ENCODE measurements at places on chromosomes 3 and 15. TPM values are rescaled to one million over a fixed set of nuclear protein-coding genes. Genes with fewer than 3 reads are reported as not detected.

- DNase-seq = no peak
These were observed 160.4 kb downstream of the RAB11A start for GRCh38 chr15:66029650-66030049.

DNA sequence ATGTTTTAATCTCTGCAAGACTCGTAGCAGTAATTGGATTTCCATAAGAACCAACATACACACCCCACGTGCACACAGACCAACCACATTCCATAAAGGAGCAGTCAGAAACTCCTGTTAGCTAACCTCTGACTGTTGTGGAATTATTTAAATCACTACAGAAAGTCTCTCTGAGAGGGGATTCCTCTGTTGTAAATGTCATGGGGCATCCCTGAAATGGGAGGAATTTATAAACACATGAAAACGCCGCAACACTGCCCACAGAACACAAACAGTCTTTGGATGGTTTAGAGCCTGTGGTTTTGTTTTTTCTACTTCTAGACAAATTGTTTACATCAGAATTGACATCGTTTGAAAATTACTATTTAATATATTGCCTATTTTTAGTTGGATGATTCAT, 740.1 kb upstream of the GRM7 start:
- DNase-seq = no peak

DNA sequence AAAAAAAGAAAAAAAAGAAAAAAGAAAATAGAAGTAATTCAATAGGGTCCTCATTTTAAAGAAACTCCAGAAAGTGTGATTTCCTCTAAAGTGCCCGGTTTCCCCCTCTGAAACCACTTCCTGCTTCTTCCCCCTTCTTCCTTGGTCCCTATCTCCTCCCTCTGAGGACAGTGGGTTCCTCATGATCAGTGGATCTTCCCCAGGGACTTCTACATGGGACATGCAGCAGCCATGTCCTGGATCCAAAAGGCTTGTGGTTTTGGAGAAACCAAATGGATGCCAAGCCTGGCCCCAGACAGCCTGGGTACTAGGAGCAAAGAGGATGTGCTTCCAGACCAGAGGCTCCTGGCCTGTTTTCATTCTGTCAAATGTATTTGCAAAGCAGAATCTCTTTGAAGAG, 26.6 kb upstream of the SMAD6 start:
- DNase-seq = no peak

DNA sequence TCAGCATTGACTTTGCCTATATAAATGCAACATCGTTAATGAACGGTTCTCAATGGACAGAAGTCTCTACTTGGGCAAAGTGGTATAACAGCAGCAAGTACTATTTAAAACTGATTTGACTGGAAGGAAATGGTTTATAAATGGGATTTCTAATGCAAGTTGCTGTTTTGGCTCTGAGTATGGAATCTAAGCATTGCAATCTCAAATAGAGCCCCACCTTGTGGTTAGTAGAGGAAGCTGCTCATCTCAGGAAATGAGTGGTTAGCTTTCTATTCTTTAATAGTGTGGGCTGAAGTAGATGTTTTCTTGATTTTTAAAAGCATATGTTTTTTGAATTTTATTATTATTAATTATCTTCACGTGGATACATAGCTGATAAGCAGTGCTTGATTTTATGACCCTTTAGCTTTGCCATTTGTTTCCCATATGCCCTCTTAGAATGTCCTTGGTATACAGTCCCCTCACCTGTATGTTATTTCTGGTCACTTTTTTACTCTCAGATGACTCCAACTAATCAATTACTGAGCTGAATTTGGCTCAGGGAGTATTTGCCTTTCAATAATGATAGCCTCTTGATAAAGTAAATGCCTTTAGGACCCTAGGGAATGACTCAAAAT, 67.1 kb downstream of the OXSM start:
- peak; percentile 43 for DNase-seq

DNA sequence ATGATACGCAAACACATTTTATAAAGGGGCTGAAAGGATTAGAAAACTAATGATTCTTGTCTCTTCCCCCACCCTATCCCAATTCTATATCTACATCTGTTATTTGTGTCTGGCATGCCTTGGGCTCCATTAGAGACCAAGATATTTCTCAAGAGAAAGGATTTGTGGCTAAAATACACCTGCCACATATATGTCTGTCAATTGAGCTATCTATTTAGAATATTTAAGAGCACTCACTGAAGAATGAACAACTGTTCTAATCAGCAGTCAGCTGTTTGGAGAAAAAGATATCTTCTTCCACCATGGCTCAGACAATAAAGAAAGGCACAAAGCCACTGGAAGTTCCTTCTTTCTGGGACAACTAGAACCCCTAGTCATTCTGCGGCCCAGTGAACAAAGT, 61.7 kb upstream of the LRRN1 start:
- no peak for DNase-seq

GRCh38 chr3:98966862-98967546, 65.5 kb upstream of the DCBLD2 start:
- DNase-seq = peak; percentile 32

DNA sequence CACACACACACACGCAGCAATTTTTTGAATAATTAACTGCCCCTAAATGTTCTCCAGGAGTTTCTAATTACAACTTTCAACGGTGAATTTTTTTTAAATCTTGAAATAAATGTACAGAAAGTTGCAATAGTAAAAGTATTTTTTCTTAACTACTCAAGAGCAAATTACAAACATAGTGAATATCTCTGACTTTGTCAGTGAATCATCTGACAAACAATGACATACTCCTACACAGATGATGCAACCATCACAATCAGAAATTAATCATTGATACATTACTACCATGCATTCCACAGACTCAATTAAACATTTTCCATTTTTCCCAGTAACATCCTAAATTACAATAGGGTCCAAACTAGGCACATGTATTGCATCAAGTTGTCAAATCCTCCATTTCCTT, 597.3 kb downstream of the NAALADL2 start:
- DNase-seq = no peak

DNA sequence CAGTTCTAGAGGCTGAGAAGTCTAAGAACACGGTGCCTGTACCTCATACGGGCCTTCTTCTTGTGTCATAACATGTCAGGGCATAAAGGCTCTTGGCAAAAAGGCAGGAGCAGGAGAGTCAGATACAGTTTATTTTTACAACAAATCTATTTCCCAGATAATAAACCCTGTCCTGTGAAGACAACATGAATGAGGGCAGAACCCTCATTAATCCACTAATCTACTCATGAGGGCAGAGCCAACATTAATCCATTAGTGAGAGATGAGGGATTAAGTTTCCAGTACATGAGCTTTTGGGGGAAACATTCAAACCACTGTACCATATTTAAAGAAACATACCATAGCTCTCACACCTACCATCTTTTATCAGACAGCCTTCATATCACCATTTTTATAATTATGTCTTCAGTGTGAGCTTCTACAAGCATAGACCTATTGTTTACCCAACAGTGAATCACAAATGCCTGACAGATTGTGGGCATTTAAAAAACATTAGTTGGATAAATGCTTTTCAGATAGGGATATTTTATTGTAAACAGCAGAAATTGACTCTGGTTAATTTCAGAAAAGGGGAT, 645.8 kb downstream of the GRM7 start:
- peak; percentile 55 for DNase-seq

GRCh38 chr3:15434756-15435155, 7.4 kb downstream of the EAF1 start:
- no peak for DNase-seq

DNA sequence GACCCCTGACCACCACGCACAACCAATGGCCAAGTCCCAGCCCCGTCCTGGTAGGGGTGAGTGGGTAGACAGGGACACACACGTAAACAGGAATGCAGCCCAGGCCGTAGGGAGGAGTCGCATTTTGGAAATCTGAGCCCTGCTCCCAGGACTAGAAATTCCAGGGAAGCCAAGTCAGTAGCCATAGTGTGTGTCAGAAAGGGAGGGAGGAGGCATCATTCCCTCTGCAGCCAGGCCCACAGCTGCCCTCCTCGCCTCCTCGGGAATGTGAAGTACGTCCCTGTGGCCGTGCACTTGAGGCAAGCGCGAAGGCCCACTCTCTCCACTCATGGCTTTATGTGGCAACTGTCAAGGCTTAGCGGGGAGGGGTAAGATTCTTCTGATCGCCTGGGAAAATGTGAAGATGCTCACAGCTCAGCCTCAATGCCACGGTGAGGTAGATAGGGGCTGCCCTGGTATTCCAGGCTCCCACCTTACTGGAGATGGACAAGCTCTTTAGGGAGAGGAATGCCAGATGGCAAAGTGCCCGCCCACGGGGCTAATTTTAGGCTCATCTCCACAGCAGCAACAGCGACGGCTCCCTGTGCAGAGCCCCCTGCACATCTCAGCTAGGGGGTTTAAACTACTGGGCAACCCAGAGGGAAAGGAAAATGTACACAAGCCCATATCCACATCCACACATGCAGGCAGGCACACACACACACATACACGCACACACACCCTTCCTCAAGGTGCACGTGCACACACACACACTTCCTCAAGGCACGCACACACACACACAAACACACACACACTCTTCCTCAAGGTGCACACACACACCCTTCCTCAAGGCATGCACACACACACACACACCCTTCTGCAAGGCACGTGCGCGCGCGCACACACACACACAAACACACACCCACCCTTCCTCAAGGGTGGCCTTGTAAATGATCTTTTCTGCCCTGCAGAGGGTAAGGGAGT, 65.5 kb downstream of the ADCY5 start:
- no peak for DNase-seq

DNA sequence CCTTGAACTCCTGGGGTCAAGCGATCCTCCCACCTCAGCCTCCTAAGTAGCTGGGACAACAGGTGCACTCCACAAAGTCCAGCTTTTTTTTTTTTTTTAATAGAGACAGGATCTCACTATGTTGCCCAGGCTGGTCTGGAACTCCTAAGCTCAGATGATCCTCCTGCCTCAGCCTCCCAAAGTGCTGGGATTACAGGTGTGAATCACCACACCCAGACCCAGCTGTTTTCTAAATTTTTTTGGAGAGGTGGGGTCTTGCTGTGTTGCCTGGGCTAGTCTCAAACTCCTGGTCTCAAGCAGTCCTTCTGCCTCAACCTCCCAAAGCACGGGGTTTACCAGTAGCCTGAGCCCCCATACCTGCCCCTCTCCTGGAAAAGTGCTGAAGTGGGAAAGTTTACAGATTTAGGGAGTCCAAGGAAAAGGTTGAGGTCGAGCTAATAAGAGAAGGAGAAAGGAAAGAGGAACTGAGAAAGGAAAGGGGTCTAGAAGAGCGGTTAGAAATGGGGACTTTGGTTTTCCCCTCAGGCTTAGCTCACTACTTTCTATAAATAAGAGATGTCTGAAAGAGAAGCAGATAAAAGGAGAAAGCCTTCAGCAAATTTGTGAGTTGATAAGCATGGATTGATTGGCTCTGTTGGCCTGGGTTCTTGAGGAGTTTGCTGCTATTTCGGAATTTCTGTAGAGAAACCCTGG, 23.6 kb downstream of the UBE2E1 start:
- DNase-seq = no peak

- peak; percentile 75 for DNase-seq
These were observed 1003.9 kb upstream of the NR2F2 start for GRCh38 chr15:95326431-95327182.

DNA sequence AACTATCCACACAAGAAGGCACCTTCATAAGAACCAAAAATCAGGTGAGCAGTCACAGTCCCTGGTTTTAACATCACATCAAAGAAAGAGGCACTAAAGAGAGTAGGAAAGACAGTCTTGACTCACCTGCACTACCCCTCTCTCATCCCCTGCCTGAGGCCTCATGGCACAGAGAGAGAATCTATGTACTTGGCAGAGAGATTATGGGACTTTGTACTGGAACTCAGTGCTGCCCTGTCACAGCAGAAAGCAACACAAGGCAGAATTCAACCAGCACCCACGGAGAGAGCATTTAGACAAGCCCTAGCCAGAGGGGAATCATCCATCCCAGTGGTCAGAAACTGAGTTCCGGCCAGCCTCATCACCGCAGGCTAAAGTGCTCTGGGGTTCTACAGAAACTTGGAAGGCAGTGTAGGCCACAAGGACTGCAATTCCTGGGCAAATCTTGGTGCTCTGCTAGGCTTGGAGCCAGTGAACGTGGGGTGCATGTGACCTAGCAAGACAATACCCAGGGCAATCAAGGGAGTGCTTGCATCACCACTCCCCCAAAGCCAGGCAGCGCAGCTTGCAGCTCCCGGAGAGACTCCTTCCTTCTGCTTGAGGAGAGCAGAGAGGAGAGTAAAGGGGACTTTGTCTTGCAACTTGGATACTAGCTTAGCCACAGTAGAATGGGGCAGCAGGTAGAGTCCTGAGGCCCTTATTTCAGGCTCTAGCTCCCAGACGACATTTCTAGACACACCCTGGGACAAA, 8.5 kb upstream of the RUVBL1 start:
- DNase-seq = no peak

DNA sequence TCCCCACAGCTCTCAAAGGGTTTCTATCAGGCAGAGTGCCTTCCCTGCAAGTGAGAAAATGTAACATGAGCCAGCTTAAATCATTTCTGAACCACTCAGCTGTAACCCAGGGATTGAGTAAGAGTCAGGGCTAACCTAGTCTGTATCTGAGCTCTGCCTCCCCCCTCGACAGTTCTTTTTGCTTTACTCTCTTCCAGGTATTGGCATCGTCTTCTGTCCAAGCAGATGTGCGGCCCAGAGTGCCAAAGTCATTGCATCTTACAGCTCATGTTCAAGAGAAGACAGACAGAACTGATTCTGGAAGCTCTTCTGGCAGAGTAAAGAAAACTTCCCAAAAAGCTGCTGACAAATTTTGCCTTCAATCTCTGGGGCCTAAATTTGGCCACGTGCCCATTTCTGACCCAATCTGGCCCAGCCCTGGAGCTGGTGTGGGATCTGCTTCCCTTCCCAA, 74.8 kb downstream of the ABHD5 start:
- DNase-seq = no peak

DNA sequence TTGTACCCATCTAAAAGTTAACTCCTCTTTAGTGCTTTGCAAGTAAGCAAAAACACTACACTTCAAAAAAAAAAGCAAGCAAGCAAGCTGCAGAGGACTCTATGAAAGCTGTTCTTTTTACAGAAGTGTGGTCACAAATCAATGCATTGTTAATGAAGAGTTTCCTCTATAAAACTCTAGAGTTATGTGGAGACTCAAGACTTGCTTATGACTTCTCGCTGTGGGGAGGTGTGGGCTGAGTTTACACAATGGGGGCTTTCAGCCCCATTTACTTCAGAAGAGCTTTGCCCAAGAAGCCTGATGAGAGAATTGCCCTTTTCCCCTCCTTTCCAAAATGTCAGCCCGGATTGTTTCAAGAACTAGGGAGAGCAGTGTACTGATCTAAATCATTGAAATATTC, 144.4 kb downstream of the IGSF11 start:
- no peak for DNase-seq

COL6A6 gene
- not detected for total RNA-seq

CNTN4 gene
- total RNA-seq = not detected

ITGA11 gene
- total RNA-seq = 0.18 TPM

NR2F2 gene
- total RNA-seq = 182 TPM

BFSP2 gene
- not detected for total RNA-seq

AMOTL2 gene
- 145 TPM for total RNA-seq

FOXL2NB gene
- total RNA-seq = not detected

IQCF2 gene
- not detected for total RNA-seq

SAXO2 gene
- 0.67 TPM for total RNA-seq

ADAMTS7 gene
- 64.7 TPM for total RNA-seq

WNT5A gene
- total RNA-seq = 0.25 TPM
